ENCODE measurements at places on chromosomes 7 and 10. TPM values are rescaled to one million over a fixed set of nuclear protein-coding genes. Genes with fewer than 3 reads are reported as not detected.

Gene CUTC
- 75.1 TPM for polyA plus RNA-seq

DNA sequence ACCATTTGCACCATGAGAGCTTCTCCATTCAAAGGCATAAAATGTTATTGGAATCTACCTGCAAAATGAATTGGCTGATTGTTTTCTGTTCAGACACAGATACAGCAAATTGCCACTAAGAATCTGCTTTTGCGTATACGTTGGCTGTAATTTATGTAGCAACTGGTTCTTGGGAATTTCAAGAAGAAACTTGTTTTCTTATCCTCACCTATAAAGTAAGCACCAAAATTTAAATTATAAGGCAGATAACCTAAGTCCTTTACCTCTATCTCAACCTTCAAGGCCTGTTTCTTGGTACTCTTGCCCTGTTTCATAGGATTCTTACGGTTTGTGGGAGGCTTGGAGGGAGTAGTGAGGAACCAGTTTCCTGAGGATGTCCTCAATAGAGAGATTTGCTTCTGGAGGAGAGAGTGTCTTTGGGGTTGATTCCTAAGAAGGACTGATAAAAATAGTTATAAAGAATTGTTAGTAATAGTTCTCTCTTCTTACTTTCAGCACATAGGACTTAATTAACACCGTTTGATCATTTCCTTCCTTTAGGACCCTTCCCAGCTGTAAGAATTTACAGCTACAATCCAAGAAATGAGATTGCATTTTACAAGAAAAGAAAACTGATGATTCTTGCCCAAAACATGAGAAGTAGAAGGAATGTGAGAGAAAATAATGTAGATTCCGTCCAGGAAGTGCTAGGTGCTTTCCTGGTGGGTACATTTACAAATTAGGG lies 2.0 kb downstream of the STAMBPL1 start:
- H3K36me3 ChIP-seq, result no peaks in the 10 kb centered on the region
- H3K27me3 ChIP-seq, result no peaks in the 10 kb centered on the region
- peaks cover 44% of the 10 kb centered on the region for H3K4me1 ChIP-seq
- no peak overlapping the region for H3K27ac ChIP-seq
- no peak for DNase-seq
- peak overlapping the region; percentile 85 for H3K4me3 ChIP-seq

GRCh38 chr10:58698777-58699356 lies 186.2 kb downstream of the BICC1 start:
- no peaks in the 10 kb centered on the region for H3K4me1 ChIP-seq
- no peak overlapping the region for H3K27ac ChIP-seq
- H3K4me3 ChIP-seq, result no peak overlapping the region
- DNase-seq, result no peak

GRCh38 chr10:132396494-132397035 lies 435 bp upstream of the PWWP2B start:
- peak; percentile 61 for DNase-seq
- peaks cover 9% of the 10 kb centered on the region for H3K4me1 ChIP-seq
- peak overlapping the region; percentile 77 for H3K27ac ChIP-seq
- H3K27me3 ChIP-seq, result no peaks in the 10 kb centered on the region
- H3K4me3 ChIP-seq, result no peak overlapping the region

DNA sequence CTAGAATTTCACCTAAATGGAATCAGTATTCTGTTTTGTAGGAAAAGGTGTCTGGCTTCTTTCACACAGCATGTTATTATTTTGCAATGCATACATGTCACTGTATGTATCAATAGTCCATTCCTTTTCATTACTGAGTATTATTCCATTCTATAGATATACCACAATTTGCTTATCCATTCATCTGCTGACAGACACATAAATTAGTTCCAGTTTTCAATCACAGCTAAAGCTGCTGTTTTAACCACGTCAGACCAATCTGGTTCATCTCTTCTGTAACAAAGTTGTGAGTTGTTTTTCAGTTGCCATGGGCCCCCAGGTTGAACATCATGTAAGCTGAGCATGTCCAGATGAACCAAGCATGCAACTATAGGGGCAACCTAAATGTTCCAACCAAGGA lies 282.1 kb upstream of the MKLN1 start:
- no peak overlapping the region for H3K4me3 ChIP-seq
- H3K4me1 ChIP-seq, result peaks cover 30% of the 10 kb centered on the region
- H3K27ac ChIP-seq, result no peak overlapping the region
- peaks cover 4% of the 10 kb centered on the region for H3K36me3 ChIP-seq

DNA sequence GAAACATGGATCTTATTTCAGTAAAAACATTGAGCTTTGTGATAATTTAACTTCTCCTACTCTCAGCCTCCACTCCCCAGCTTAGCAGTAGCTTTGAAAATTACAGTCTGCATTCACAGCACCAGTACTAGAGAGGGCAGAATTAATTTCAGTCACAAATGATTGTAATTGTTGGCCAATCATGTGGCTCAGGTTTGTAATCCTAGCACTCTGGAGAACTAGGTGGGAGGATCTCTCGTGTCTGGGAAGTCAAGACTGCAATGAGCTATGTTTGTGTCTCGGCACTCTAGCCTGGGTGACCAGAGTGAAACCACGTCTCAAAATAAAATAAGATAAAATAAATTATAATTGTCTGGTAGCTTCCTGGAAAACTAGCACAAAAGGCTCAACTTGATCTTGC lies 620.9 kb downstream of the TNS3 start:
- no peak overlapping the region for H3K27ac ChIP-seq
- no peaks in the 10 kb centered on the region for H3K36me3 ChIP-seq
- H3K4me3 ChIP-seq, result no peak overlapping the region
- H3K4me1 ChIP-seq, result no peaks in the 10 kb centered on the region
- H3K27me3 ChIP-seq, result no peaks in the 10 kb centered on the region

DNA sequence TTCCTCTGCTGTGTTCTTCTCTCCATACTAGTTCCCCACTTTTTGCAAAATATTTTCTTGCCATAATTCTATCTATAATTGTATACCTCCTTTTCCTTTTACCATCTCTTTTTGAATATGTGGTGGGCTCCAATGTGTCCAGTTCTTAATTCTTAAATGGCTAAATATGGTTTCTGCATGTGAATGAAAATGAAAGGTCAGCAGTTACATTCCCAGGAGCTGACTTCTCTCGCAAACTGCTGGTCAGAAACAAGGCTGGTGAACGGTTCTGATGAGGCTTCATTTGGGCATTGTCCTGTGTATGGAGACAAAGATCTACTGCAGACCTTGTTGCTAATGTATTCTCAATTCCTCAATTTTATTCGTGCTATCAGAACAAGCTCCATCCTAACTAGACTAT lies 309.2 kb downstream of the SNX13 start:
- no peak for DNase-seq
- no peaks in the 10 kb centered on the region for H3K36me3 ChIP-seq
- H3K27me3 ChIP-seq, result no peaks in the 10 kb centered on the region
- no peaks in the 10 kb centered on the region for H3K4me1 ChIP-seq
- H3K27ac ChIP-seq, result no peak overlapping the region
- H3K4me3 ChIP-seq, result no peak overlapping the region

Gene ITPRID1
- not detected for polyA plus RNA-seq

Gene SERPINE1
- not detected for polyA plus RNA-seq

DNA sequence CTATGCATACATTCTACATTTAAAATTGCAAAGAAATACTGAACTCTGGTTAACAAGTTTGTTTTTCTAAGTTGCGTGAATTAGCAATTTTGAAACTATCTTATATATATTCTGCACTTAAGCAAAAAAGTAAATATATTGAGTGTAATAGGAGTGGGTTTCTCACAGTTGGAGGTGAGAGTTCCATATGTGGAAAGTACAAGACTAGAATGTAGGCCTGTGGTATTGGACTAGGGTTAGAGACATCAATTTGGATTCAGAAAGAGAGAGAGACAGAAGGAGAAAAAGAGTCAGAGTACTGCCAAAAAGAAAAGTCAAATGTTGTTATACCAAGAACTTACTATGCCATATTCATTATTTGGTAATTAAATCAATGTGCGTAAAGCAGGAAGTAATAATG lies 47.3 kb upstream of the ITGB8 start:
- H3K27ac ChIP-seq, result no peak overlapping the region
- no peaks in the 10 kb centered on the region for H3K4me1 ChIP-seq
- DNase-seq, result no peak
- H3K4me3 ChIP-seq, result no peak overlapping the region
- no peaks in the 10 kb centered on the region for H3K36me3 ChIP-seq

DNA sequence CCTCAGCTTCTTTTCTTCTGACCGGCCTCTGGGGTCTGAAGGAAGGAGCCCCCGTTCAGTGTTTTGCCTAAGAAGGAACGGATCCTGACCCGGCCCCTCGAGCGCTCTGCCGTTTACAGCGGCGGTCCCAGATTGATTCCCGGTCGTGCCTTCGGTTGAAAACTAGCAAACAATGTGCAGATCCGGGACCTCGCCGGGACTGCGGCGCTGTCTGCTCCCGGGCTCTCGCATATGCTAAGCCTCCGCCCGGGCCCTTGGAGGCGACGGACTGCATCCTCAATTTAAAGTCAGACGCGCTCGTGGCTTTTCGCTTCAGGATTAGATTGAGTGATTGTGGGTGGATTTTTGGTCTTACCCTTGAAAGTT lies 559 bp downstream of the DBF4 start:
- H3K4me1 ChIP-seq, result peaks cover 6% of the 10 kb centered on the region
- no peaks in the 10 kb centered on the region for H3K36me3 ChIP-seq
- DNase-seq, result peak; percentile 46
- H3K27me3 ChIP-seq, result no peaks in the 10 kb centered on the region

Gene MRPS33
- 116 TPM for polyA plus RNA-seq

Gene PRF1
- polyA plus RNA-seq, result 27.6 TPM
